Right ventricle myocardium superior (tissue), 1 donor: ENCODE measurements at places on chromosomes 5 and 9.

GRCh38 chr5:38023371-38023770, 183.5 kb upstream of the GDNF start:
- DNase-seq: no peak

DNA sequence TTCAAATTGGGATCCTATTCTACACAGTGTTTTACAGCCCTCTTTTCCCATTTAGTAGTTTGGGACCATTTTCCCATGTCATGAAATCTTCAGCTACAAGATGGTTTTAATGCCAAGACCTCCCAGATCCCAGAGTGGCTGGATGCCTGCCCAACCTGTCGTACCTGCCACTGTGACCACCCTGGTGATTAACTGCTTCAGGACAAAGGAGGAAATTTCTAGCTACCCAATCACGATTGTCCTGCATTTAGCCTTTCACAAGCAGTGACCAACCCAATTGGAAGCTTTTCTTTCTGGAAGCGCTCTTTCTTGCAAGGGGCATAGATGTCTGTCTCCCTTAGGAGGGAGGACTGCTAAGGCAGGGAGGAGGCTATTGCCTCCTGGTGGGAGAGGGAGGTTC, 13.8 kb downstream of the IL9 start:
- DNase-seq: no peak

- no peak for DNase-seq
These were observed 80.0 kb upstream of the ASS1 start for GRCh38 chr9:130364619-130365322.

DNA sequence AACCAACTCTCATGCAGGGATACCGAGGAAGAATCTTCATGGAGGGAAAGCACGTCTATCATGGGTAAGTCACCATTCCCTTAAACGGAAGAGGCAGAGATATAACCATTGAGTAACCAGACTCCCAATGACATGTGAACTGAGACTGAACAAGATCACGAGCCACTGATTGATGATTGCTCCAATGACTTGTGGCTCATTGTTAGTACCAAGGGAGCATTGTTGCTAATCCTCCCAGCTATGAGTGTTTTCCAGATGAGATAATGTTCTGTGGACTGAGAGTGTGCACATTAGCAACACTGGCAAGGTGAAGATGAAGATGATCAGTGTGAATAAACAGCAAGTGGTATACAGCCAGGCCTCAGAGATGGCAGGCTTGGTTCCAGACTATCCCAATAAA, 219.2 kb upstream of the MAP3K1 start:
- no peak for DNase-seq
